ENCODE measurements at places on chromosomes 1 and 21.

- DNase-seq = no peak
Observed at GRCh38 chr21:14686466-14687267, 140.6 kb upstream of the SAMSN1 start.

- DNase-seq = no peak
Observed at GRCh38 chr1:41924911-41925310, 6.2 kb upstream of the HIVEP3 start.

DNA sequence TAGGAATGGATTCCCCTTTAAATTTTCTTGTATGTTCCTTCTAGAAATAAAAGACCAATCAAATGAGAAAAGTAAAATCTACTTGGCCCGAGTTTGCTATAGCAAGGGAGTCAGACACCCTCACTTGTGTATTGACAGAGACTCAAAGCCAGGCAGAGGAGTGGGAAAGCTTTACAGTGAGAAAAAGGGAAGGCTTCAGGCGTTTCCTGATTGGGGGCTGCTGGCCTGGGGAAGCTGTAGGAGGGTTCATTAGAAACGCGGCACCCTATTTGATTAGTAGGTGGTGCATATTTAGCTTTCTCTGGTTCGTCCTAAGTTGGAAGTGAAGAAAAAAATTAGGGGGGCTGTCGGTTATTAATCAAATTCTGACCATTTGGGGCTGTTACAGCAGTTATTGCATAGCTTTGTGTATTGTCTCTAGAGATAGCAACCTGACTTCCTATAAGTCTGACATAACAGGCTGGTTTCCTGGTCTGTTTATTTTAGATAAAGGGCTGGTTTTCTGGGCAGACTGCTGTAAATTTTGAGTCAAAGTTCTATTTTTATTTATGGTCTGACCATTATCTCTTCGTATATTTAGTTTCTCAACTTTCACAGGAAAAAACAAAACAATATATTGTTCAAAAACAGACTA, 10.0 kb downstream of the SLC25A24 start:
- no peak for DNase-seq

GRCh38 chr1:24387636-24388175, 25.9 kb downstream of the STPG1 start:
- no peak for DNase-seq

DNA sequence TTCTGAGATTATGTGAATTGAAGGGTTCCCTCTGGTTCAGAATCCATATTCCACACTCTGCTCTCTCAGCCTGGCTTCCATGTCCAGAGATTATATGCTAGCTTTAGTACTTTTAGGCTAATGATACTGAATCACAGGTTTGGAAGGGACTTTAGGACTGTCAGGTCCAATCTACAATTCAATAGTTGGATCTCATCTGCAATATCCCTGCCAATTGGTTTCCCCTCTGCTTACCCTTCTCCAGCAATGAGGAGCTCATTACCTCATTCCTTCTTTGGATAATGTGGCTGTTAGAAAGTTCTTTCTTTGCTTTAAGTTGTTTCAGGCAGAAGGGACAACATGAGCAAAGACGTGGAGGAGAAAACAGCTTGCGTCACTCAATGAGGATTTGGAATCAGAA, 245.3 kb downstream of the PLPP3 start:
- DNase-seq = no peak

DNA sequence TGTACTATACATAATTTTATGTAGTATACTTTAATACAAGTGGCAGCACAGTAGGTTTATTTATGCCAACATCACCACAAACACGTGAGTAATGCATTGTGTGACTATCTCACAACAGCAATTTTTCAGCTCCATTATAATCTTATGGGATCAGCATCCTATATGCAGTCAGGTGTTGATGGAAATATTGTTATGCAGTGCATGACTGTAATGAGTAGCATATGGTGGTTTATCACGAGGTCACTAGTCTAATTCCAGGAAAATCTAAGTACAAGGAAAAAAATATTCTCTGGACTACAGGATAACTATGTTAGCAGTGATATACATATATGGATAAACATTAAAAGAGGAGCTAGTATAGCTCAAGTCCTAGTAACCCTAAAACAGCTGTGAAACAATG, 69.0 kb downstream of the ATP1B1 start:
- DNase-seq = no peak

- DNase-seq = no peak
Observed at GRCh38 chr21:36756527-36756926, 57.6 kb downstream of the SIM2 start.

- no peak for DNase-seq
Observed at GRCh38 chr1:171901245-171901644, 59.9 kb downstream of the DNM3 start.

- no peak for DNase-seq
Observed at GRCh38 chr21:42242611-42243010, 23.7 kb downstream of the ABCG1 start.

- DNase-seq = no peak
Observed at GRCh38 chr1:145942871-145943270, 14.9 kb downstream of the LIX1L start.

- DNase-seq = no peak
Observed at GRCh38 chr21:41584603-41585176, 76.7 kb upstream of the TMPRSS2 start.

Data from stimulated activated CD4-positive, alpha-beta T cell treated with anti-CD3 and anti-CD28 coated beads, Interleukin-1b, Interleukin-23, amount 100 ng/mL, for 1 hour (primary cell).